Occipital lobe (tissue), 3 donors: ENCODE measurements at places on chromosomes 3 and 15. TPM values are rescaled to one million over a fixed set of nuclear protein-coding genes. Genes with fewer than 3 reads are reported as not detected.

Gene RPL29
- 778 TPM for total RNA-seq

Gene CD80
- total RNA-seq, result 0.78 TPM

Gene ZNF774
- total RNA-seq, result 6.1 TPM

DNA sequence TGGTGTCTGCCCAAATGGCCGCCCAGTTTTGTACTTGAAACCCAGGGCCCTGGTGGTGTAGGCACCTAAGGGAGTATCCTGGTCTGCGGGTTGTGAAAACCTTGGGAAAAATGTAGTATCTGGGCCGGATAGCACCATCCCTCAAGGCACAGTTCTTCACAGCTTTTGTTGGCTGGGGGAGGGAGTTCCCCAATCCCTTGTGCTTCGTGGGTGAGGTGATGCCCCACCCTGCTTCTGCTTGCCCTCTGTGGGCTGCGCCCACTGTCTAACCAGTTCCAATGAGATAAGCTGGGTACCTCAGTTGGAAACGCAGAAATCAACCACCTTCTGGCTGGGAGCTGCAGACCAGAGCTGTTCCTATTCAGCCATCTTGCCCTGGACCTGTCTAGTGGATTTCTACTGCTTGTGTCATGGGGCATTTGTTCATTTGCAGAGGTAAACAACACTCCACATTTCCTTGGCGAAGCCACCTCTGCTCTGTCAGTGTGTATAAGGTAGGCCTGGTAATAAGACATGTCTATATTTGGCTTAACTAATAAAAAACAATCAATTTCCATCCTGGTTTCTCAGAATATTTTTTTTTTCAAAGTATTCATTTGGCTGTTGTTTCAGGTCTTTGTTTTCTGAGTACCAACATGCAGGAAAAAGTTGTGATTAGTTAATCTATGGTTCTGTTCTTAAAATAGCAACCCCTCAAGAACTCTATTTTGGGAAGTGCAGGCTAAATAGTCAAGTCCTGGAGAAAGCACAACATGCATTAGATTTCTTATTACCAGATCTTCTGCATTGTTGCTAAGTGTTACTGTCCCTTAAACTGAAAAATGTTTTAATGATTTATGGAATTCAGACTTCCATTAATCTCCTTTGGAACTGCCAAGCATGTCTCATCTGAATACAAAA lies 304.3 kb downstream of the ZIC1 start:
- DNase-seq, result no peak

Gene FRMD4B
- 54.6 TPM for total RNA-seq

GRCh38 chr3:12170207-12170606 lies 11.5 kb upstream of the TIMP4 start:
- no peak for DNase-seq

Gene ATP13A4
- total RNA-seq, result 17.2 TPM

Gene PPARG
- 0.94 TPM for total RNA-seq

DNA sequence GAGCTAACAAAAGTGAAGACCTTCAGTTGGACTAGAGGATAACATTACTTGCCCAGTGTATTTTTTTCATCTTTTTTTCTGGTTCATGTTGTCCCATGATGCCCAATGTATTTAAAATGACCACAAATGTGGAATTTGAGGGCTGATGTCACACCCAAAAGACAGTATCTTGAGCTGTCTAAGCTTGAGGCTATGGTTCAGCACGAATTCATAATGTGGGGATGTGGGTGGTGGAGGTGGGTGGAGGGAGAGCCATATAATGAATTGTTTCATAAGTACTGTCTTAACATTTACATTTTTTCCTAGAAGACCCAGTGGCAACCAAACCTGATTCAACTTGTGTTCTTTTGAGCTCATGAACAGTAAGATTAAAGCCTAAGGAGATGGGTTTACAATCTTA lies 37.5 kb downstream of the CHAC1 start:
- DNase-seq, result no peak

Gene SLC28A2
- total RNA-seq, result not detected

DNA sequence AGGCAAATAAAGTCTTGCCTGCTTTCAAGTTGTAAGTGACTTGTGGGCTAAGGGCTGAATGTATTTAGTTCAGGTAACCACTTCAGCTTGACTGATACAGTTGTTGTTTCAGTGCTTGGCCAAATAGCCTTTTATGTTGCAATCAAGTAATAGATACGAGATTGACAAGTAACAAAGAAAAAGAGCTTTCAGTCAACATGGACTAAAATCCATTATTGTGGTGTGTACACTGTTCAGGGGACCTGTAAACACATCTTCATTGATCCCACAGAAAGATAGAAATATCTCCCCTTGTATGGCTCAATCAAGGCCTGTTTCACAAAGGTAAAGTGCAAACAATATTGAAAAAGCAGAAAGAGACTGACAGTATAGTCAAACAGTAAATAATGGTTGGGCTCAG lies 224.8 kb upstream of the TMCO5A start:
- no peak for DNase-seq

Gene LRRC57
- total RNA-seq, result 16.2 TPM
